WERI-Rb-1 (cell line): ENCODE measurements at places on chromosomes 3 and 15.
A peak's percentile ranks its signal among the peaks of the same experiment; 100 is the strongest.

- no peak for DNase-seq
These were observed 7.6 kb downstream of the LPCAT4 start for GRCh38 chr15:34359416-34359815.

- no peak for DNase-seq
These were observed 231.5 kb downstream of the LRTM1 start for GRCh38 chr3:54696313-54696712.

DNA sequence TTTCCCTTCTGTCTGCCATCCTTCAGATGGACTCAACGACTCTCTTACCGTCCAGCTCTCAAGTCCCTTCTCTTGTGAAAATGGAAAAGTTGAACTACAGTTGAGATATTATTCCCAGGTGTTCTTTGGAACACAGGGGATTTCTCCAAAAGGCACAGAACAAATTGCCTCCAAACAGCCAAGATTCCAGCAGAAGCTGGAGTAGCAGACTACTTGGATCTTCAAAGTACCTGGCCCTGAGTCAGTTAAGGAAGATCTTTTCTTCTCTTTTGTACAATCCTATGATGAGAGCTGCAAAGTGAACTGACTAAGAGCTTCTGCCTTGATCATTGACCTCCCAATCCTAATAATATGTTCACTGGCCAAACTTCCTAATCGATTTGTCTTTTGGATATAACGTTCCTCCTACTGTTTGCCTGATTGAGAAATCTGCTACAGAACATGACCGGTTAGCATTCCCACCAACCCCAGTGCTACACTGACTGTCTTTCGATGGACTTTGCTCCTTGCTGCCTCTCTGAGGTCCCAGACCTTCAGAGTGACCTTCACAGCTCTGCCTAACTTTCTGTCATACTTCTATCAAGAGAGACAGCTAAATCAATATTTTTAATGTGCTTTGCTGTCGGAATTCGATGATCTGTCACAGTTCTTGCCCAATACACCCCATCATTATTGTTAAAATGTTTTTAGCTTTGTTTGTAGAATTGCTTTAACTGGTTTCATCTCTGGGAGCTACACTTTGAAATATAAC, 21.9 kb downstream of the PAQR9 start:
- no peak for DNase-seq

GRCh38 chr15:79494963-79495755, 63.0 kb downstream of the MINAR1 start:
- DNase-seq = no peak

DNA sequence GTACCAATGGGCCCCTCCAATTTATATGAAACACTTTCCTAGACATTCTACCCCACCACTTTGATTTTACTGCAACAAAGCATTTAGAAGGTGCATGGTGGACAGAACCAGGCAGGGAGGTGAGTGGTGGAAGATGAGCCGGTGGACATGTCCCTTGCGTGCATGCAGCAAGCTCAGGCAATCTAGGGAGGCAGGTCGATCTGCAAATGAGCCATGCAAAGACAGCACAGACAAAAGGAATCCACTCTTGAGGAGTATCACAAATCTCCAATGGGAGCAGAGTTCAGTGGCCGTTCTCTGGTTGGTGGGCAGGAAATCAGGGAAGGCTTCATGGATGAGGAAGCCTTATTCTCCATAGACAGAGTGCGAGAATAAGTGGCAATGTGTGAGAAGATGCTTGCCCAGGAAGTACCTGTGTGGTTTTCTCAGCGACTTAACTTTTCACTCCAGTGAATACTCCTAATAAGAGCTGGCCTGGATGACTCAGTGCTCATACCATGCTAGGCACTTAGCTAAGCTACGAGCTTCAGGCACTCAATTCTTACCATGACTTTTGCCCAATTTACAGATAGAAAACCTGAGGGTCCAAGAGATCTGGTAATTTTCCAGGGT, 152.5 kb downstream of the FOXP1 start:
- no peak for DNase-seq

GRCh38 chr15:81752546-81752942, 293.3 kb downstream of the MEX3B start:
- peak; percentile 84 for DNase-seq

GRCh38 chr3:119637679-119638477, 22.5 kb downstream of the POPDC2 start:
- DNase-seq = no peak

- DNase-seq = no peak
These were observed 109.7 kb upstream of the HACD2 start for GRCh38 chr3:123694366-123695087.

- no peak for DNase-seq
These were observed 91.0 kb upstream of the RPL32 start for GRCh38 chr3:12932347-12932746.

- no peak for DNase-seq
These were observed 900 bp upstream of the GNB4 start for GRCh38 chr3:179452176-179452564.

DNA sequence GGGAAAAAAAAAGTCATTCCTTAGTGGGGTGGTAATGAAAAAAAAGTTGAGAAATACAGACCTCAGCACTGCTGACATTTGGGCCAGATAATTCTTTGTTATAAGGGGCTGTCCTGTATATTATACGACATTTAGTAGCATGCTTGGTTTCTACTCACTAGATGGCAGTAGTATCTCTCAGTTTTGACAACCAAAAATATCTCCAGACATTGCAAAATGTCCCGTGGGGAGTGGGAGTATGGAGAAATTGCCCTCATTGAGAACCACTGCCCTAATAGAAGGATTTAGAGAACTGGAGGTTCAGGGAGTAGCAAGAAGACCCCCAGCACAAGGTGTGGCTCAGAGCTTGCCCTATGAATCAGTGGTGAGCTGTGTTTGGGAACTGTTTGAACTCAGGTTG, 28.6 kb upstream of the TEX264 start:
- no peak for DNase-seq

DNA sequence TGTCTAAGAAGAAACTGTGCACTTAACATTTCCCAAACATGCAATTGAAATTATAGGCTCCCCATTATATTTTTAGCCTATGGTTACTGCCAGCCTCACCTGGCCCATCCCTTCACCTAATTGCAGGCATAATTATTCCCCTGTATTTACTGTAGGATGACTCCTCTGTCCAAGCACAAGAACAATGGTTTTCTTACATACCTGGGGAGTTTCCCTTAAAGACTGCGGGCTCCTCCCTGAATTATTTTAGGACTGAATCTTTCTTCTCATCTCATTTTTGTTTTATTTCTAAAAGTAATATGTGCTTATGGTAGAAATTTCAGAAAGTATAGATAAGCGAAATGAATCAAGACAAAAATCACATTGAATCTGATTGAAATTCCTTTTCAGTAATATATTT, 11.4 kb downstream of the TM4SF1 start:
- DNase-seq = no peak

DNA sequence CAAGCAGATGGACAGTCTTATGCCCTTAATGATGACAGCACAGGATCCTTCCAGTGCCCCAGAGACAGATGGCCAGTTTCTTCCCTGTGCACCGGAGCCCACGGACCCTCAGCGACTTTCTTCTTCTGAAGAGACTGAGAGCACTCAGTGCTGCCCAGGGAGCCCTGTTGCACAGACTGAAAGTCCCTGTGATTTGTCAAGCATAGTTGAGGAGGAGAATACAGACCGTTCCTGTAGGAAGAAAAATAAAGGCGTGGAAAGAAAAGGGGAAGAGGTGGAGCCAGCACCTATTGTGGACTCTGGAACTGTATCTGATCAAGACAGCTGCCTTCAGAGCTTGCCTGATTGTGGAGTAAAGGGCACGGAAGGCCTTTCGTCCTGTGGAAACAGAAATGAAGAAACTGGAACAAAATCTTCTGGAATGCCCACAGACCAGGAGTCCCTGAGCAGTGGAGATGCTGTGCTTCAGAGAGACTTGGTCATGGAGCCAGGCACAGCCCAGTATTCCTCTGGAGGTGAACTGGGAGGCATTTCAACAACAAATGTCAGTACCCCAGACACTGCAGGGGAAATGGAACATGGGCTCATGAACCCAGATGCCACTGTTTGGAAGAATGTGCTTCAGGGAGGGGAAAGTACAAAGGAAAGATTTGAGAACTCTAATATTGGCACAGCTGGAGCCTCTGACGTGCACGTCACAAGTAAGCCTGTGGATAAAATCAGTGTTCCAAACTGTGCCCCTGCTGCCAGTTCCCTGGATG, 198.7 kb downstream of the AKAP13 start:
- DNase-seq = peak; percentile 35

DNA sequence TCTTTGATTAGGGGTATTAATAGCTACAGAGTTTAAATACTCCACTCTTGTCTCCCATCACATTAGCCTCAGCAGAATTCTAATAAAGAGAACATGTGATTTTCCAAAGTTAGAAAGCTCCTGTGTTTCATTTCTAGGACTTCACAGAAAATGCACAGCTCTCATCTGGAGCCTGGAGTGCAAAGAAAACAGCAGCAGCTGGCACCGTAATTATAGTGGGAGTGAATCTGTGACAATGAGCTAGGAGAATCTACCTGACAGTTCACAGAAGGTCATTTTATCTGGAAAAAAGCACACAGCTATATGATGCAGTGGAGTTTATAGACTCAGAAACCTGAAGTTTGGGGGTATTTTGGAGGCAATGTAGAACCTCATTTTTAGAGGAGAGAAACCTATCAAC, 5.4 kb upstream of the TRIM59 start:
- peak; percentile 50 for DNase-seq

DNA sequence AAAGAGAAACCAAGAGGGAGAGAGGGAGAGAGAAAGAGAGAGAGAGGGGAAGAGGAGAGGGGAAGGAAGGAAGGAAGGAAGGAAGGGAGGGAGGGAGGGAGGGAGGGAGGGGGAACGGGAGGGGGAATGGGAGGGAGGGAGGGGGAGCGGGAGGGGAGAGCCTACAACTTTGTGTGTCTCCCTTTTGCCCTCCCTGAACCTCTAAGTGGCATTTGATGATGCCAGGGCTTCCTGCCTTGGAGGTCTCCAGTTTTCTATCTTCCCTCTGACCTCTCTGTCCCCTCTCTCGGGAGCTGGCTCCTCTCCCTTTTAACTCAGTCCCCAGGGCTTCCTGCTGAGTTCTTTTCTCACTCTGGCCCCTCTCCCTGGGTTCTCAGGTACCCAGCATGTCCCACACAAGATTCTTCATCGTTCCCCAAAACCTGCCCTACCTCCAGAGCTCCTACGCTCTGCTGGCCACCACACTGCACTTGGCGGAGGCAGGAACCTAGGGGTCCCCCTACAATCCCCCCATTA, 12.5 kb upstream of the FAM174B start:
- no peak for DNase-seq

GRCh38 chr15:70741677-70742293, 21.6 kb downstream of the UACA start:
- no peak for DNase-seq

- no peak for DNase-seq
These were observed 58.2 kb downstream of the KLHL6 start for GRCh38 chr3:183497313-183497712.

DNA sequence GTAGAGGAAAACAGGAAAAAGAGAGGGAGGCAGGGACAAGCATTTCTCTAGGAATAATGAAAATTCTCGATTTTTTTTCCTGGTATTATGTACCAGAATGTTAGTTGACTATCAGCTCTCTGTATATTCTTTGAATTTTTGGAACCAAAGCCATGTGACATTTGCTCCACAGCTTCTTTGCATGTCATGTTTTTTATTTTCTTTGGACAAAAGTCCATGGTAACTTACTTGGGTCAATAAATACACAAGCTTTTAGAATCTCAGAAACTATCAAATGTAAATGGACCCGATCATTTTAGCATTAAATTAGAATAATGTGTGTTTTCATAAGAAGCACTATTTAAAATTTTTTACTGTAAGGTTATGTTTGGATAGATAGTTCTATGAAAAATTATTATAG, 320.5 kb downstream of the ZIC1 start:
- no peak for DNase-seq

DNA sequence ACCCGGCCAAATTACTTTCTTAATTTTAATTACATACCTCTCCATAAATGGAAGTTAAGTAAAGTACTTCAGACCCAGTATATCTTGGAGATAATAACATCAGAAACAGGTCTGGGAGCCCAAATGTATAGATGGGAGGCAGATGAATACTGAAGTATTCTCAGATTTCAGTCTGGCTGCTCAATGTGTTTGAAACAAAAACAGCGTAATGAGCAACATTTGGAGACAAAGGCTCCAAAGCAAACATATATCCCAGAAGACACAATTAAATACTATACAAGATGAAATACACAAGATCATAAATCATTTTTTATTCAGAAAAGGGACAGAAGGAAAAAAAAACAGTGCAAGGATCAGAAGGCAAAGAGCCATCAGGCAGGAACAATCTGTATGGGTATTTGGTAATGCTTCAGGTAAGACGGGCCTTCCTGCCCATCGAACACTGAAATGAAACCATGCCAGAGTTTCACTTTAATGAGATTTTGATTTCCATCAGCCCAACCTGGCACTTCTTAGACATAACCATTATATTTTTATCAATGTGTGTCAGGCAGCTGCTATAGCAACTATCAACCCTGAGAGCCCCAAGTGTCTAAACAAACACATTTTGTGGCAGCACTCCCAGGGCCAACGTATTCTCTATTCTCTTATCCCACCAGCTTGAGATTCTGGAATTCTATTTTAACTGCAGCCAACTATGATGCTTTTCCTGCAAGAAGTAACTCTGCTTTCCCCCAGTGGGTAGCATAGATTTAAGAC, 210.8 kb downstream of the STT3B start:
- no peak for DNase-seq
